ENCODE measurements at places on chromosomes 3 and 15.

GRCh38 chr3:104437891-104438290, 928.8 kb upstream of the ALCAM start:
- DNase-seq = no peak

GRCh38 chr3:8486936-8487335, 14.7 kb upstream of the LMCD1 start:
- DNase-seq = no peak

GRCh38 chr3:102169915-102170479, 264.8 kb upstream of the ZPLD1 start:
- DNase-seq = no peak

DNA sequence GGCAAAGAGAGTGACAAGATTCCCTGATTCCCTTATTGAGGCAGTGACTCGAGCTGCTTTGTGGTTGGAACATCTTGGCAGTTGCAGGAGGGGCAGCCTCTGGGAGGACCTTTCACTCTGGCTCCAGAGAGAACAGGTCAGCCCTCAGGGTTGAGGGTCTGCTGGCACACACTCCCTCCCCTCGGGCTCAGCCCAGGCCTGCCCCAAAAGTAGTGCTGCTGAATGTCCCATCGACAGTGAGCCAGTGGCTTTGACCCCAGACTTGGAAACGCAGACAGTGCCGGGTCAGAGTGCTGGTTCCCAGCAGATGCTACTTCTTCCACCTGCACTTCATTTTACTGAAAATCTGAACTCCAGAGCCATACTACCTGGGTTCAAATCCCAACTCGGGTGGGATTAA, 25.6 kb upstream of the ATP2B2 start:
- DNase-seq = no peak

GRCh38 chr3:159775372-159775961, 213.2 kb upstream of the IL12A start:
- DNase-seq = peak; percentile 52

- no peak for DNase-seq
These were observed 2.2 kb upstream of the HDAC11 start for GRCh38 chr3:13477943-13478342.

GRCh38 chr15:36951731-36952247, 148.6 kb downstream of the MEIS2 start:
- DNase-seq = no peak

- no peak for DNase-seq
These were observed 7.8 kb downstream of the CD80 start for GRCh38 chr3:119551598-119551997.

- DNase-seq = no peak
These were observed 212.4 kb upstream of the ZBTB20 start for GRCh38 chr3:115359536-115359935.

GRCh38 chr15:69472046-69472445, 19.4 kb downstream of the RPLP1 start:
- no peak for DNase-seq

GRCh38 chr15:65856821-65857455, 12.4 kb upstream of the RAB11A start:
- DNase-seq = peak; percentile 86

GRCh38 chr3:28171962-28172361, 69.5 kb upstream of the CMC1 start:
- no peak for DNase-seq

- no peak for DNase-seq
These were observed 59.5 kb downstream of the SCN11A start for GRCh38 chr3:38992117-38992760.

GRCh38 chr15:68515371-68516095, 63.3 kb upstream of the CORO2B start:
- DNase-seq = no peak

- DNase-seq = no peak
These were observed 1034.9 kb downstream of the ROBO1 start for GRCh38 chr3:78732893-78733292.

- DNase-seq = peak; percentile 72
These were observed 69.3 kb downstream of the TBC1D2B start for GRCh38 chr15:78007964-78008886.

DNA sequence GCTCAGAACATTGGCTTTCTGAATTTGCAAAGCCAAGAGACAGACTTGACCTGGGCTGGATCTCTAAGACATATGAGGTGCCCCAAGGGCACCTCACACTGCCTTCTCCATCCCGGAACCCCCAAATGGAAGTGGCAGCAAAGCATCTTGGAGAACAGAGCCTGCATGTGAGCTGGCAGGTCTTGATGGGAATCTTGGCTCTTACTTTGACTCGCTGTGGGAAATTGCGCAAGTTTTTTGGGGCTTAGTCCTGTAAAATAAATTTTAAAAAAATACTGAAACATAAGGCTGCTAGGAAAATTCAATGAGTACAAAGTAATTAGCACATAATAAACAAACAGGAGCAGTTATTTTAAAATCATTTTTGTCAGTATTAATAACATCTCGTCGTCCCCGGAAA, 13.7 kb upstream of the SEC22A start:
- DNase-seq = no peak

GRCh38 chr15:29207758-29208108, 61.9 kb downstream of the NSMCE3 start:
- DNase-seq = no peak

- no peak for DNase-seq
These were observed 432.8 kb upstream of the NR2F2 start for GRCh38 chr15:95897651-95898050.

GRCh38 chr3:177421481-177421785, 224.2 kb upstream of the TBL1XR1 start:
- no peak for DNase-seq

DNA sequence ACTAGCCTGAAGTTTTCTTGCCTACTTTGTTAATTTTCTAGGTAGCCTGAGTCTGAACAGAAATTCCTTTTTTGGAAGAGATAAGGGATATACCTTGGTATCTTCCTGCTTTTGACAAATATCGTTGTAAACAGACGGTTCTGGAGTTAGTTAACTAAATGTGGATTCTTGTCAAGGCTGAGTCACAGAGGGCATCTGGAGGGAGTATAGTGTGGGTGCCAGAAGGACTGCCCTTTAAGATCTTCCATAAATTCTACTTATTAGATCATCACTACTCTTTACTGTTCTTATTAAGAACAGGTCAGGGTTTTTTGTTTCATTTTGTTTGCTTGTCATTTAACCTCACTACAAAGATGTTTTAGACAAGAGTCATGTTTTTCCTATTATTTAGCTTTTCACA, 125.3 kb upstream of the SKOR1 start:
- no peak for DNase-seq

DNA sequence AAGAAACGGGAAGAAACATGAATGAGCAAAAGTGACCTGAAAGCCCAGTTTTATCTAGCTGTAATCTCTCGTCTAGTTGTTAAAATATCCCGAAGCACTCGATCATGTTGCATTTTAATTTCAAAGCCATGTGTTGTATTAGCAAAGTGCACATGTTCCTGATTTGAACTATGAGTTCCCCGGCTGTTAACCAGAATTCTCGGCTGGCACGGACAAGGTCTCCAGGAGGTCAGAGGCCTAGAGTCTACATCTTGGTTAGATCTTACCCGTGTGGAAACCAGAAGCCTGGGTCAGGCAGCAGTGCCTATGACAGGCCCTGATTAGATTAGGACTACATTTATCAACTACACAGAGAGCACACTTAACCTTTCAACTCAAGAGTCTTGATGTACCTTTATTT, 195.8 kb downstream of the CDIN1 start:
- no peak for DNase-seq

GRCh38 chr3:4680227-4680691, 187.1 kb downstream of the ITPR1 start:
- no peak for DNase-seq

- DNase-seq = no peak
These were observed 702 bp downstream of the TBC1D23 start for GRCh38 chr3:100261485-100261903.

DNA sequence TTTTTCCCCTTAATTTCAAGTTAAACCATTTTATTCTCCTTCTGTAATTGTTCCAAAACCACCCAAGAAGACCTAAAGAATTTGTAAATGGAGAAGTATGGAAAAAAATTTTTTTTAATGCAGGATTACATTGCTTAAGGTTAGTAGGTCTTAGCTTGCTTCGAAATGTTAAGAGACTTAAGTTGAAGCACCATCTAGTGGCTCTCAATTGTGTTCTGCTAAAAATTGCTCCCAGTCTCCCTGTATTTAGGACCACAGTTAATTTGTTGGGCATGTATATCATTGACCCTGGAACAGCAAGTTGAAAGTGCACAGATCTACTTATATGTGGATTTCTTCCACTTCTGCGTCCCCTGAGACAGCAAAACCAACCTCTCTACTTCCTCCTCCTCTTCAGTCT, 32.4 kb downstream of the CD200R1L start:
- DNase-seq = no peak

GRCh38 chr3:23985747-23986544, 40.9 kb downstream of the NR1D2 start:
- DNase-seq = no peak

DNA sequence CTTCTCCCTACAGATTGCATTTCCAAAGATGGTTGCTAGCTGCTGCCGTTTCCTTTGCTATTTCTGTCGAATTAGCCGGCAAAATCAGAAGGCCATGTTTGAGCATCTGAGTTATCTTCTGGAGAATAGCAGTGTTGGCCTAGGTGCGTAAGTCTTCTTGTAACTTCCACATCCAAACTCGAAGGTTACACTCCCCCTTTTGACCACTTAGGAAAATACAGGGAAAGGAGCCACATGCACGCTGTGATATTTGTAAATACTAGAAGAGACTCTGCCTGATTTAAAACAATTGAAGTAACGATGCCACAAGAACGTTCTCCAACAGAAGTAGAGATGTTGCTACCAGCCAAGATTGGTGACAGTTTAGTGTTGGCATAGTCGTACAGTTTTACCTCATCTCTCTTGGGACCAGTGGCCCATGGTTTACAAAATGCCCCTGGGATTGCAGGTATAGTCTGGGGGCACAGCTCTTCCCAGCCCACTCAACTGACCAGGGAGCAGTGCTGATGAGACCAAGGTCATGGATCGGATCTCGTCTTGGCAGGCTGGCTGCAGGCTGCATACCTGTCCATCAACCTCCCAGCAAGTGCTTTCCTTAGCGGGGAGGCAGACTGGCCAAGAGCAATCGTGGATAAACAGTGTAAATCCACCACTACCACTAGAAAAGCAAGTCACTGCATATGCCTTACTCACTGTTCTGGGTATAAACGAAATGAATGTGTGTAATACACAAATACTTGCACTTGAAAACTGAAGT, 268.4 kb upstream of the CHRM5 start:
- DNase-seq = no peak

DNA sequence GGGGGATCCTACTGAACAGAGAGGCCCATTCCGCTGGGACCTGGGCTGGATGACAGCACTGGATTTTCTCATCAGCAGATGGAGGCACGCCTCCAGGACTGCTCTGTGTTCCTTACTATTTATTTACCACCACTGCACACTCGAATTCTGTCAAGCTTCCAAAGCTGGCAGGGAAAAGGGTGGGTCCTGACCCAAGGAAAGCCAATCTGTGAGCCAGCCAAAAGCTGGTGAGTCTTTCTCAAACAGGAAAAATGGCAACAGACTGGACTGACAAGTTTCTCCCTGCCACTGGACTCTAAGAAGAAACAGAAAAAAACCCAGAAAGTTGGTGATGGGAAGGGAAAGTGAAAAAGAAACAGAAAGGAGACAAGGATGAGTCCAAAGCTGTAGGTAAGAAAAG, 37.8 kb downstream of the CD47 start:
- DNase-seq = peak; percentile 10

DNA sequence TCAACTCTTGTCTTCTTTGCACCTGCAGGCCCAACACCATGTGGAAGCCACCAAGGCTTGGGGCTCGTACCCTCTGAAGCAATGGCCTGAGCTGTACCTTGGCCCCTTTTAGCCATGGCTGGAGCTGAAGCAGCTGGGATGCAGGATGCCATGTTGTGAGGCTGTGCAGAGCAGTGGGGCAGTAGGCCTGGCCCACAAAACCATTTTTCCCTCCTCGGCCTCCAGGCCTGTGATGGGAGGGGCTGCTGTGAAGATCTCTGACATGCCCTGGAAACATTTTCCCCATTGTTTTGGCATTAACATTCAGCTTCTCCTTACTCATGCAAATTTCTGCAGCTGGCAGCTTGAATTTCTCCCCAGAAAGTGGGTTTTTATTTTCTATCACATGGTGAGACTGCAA, 58.5 kb downstream of the DPH6 start:
- DNase-seq = no peak

Data from left colon (tissue), 2 donors.